ENCODE measurements at places on chromosomes 16 and 17.
A peak's percentile ranks its signal among the peaks of the same experiment; 100 is the strongest.

DNA sequence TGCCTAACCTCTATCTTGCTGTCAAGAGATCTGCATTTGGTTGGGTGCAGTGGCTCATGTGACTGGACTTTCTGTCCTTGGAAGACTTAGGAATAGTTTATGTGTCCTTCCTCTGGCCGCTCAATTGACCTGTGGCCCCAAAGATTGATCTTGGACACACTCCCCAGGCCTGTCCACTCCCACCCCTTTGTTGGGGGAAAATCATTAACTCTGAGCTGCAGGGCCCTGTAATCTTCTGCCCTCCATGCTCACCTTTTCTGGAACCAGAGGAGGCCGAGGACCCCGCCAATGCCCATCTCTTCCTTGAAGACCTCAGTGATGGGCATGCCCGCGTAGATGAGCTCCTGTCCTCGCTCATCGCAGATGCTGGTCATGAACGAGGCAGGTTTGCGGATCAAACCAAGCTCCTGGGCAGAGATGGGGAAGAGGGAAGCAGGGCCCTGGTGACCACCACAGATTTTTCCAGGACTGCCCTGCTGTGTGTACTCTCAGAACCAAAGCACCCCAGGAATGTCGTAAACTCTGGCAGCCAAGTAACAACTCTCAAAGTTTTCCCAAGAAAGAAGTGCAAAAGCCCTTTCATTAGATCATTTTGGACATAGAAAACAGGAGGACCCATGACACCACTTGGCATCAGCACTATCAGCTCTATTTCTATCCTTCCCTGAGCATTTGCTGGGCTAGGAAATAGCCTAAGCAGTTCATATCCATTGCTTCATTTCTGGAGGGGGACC, 8.5 kb upstream of the KLHL11 start:
- DNase-seq: no peak

- no peak for DNase-seq
Observed at GRCh38 chr16:30430428-30430970, 669 bp upstream of the DCTPP1 start.

GRCh38 chr16:12455287-12455798, 348.3 kb downstream of the CPPED1 start:
- DNase-seq: peak; percentile 51

GRCh38 chr16:48538746-48539484, 71.1 kb downstream of the N4BP1 start:
- DNase-seq: no peak

DNA sequence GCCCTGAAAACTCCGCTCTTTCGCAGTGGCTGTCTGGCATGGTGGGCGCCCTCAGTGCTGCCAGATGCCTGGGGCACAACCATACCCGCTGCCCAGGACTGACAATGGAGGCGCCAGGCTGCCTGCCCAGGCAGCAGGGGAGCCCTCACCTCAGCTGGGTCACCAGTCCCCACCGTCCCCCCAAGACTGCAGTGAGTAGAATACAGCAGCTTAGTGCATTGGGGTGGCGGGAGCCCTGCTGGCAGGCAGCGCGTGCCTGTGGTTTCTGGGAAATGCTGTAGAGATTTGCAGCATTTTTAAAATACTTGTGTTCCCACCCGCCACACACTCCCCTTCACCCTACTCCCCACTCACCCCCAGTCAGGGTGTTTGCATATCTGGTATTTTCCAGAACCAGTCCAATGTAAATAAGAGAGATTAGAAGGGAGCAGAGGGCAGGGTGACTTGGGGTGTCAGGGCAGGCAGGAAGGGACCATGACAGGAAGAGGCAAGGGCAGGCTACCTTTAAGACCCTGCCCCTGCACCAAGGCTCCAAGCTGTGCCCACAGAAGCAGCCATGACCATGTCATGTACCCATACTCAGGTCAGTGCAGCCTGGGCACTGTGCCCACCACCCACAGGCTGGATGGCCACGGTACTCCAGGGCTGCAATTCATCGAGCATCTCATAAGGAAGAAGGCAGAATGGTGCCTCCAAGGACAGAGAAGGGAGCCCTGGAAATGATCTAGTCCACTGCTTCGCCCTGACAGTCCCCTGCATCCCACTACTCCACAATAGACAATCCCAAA, 21.5 kb downstream of the MYO18A start:
- no peak for DNase-seq

DNA sequence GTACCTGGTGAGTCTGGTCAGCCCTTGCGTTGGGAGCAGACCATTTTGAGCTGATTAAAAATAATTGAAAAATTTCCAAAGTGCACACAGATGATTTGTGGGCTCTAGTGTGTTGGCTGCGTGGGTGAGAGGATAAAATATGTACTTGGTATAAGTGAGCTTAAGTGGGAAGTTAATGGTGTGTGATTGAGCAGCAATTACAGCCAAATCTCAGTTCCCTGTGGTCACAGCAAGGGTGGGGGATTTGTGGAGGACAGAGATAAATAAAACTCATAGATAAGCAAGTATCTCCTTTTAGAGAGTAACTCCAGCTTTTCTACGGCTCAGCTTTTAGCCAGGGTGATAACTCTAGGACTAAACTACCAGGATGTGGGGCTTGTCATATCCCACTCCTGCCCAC, 390.4 kb downstream of the UTP18 start:
- no peak for DNase-seq

DNA sequence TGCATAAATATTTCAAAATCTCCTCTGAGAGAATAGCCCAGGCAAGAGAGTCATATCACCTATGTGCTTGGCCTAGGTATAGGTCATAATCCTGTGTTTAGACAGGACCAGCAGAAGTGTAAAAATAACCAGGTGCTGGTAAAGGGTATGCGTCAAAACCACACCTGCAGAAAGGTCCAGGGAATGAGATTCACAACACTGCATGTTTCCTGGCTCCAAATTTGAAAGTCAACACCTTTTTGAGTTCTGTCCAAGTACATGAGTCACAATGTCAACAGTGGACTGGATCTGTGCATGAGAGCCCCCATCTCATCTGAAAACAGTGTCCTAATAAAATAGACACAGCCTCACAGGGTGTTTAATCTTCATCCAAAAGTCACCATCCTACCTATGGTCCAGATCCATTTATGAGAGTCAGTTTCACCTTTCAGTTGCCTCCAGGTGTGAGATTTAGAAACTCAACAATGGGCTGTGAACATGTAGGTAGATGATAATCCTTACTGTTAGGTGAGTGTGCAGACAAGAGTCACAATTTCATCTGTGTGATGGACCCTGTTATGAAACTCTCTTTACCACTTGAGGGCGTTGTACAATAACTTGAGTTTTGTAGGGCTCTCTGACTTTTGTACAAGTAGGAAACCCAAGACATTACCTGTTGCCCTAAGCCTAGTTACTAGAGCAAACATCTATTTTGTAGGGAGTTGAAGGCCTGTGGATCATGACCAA, 2100.7 kb downstream of the TP53TG3F start:
- no peak for DNase-seq

DNA sequence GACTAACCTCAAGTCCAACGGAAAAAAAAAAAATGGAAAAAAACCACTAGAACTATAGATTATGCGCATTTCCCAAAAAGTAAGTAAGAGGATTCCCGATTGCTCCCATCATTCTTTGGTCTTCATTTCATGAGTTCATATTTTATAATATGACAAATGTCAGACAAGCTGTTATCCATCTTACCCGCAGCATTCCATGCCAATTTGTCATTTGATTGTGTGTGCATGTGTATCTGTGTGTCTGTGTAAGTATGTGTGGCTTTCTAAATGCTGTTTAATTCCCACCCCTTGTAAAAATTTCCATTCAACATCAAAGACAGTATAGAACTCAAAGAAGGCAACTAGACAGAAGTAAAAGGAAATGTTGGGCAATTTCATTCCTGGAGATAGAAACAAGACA, 434.1 kb downstream of the CDH11 start:
- no peak for DNase-seq

Data from activated CD4-positive, alpha-beta memory T cell treated with anti-CD3 and anti-CD28 coated beads, Interleukin-2, amount 10 ng/mL, durations not matched to agents 7 days and 5 days (primary cell).